Activated T-cell treated with anti-CD3 and anti-CD28 coated beads for 4 hours (primary cell): ENCODE measurements at places on chromosomes 4 and X.

GRCh38 chr4:80839281-80839680 lies 191.2 kb upstream of the BMP3 start:
- DNase-seq: no peak

DNA sequence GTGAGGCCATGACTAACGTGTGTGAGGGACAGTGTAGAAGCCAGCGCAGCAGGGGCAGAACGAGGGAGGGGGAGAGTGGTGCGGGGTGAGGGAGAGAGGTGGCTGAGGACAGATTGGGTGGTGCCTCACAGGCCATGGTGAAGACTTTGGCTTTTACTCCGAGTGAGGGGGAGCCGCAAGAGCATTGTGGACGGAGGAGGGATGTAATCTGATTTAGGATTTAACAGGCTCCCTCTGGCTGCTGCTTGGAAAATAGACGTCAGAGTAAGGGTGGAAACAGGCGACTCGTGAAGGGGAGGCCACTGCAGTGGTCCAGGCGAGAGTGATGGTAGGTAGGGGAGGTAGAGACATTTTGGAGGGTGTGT lies 13.0 kb downstream of the PPP1R3F start:
- no peak for DNase-seq

DNA sequence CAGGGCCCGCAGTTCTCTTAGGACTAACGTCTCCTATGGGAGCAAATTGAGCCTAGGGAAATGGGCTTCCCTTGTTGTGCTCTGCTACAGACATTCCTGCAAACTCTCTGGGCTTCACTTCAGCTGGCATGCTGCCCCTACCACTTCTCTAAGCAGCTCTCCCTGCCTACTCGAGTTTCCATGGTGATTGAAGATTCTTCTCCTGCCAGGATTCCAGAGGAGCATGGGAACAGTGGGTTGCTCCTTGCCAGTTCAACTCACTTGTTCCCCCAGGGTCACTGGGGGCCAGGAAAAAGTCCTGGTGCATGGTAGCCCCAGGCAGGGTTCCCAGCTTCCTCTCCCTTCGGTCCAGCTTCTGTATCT lies 21.1 kb upstream of the WDR17 start:
- DNase-seq: no peak

DNA sequence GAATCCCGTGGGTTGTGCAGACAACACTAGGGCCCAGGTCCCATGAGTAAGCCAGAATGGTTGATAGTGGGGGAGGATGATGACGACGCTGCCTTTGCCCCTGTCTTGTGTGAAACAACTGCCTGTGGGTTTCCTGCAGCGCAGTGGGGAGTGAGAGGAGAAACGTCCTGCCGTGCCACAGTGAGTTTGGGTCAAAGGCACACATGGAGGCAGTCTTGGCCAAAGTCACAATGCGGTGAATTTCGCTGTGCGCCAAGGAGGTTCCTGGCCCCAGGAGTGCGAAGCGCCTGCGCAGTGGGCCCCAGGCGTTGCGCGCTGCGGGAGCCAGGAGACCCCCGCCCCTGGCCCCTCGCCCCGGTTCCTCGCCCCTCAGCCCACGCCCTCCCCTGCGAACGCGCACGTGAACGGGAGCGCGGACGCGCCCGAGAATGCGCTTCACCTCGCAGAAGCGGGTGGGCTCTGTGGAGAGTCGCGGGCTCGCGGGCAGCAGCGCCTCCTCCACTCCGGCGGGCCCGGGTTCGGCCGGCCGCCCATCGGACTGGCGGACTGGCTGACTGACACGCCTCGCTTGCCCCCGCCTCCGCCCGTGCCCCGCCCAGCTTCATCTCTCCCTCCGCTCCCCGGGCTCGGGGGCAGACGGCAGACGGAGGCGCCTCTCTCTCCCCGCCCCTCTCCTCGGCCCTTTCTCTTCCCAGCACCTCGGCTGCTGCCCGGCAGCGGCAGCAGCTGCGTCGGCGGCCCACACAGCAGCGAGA lies at the start of gene NUDT10:
TSS of gene NUDT10 (plus strand) at position 635 of the 755 bp plus-strand sequence. CDS start 144 bp downstream, outside the sequence.
- DNase-seq: peak; percentile 10

- DNase-seq: no peak
These were observed 39.5 kb upstream of the ZFX start for GRCh38 chrX:24110069-24110468.

DNA sequence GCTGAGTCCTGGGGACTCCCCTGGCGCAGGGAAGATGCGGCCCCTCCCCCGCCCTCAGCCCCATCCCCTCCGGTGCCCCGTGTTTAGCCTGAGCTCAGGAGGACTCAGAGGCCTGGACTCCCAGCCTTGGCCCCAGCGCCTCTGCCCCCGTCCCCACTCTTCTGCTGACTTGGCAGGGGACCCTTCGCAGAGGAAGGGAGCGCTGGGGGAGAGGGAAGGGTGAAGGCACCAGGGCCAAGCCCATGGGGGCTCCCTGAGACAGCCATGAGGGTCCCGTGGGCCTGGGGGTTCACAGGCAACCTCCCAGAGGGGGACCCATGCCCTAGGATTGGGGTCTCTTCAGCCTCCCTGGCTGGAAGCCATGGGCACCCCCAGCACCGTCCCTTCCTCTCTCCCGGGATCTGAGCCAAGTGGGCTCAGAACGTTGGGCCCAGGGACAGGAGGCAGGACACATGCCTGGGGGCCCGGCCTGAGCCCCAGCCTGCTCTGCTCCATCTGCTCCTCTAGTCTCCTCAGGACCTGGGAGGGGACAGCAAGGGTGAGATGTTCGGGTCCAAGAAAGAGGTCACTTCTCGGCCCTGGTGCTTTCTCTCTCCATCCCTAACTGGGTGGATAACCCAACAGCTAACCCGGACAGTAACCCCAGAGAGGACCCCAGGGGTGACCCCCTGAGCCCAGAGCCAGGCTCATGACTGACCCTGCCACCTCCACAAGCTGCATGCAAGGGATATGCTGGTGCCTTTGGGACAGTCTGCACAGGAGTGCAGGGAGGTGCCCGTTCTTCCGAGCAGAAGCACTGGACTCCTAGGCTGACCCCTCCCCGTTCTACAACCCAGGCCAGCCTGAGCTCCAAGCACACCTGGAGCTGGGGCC lies 1.5 kb upstream of the CPLX1 start:
- no peak for DNase-seq

GRCh38 chr4:109053257-109053656 lies 249.2 kb downstream of the COL25A1 start:
- no peak for DNase-seq

GRCh38 chr4:80309294-80310004 lies 26.1 kb upstream of the CFAP299 start:
- no peak for DNase-seq

DNA sequence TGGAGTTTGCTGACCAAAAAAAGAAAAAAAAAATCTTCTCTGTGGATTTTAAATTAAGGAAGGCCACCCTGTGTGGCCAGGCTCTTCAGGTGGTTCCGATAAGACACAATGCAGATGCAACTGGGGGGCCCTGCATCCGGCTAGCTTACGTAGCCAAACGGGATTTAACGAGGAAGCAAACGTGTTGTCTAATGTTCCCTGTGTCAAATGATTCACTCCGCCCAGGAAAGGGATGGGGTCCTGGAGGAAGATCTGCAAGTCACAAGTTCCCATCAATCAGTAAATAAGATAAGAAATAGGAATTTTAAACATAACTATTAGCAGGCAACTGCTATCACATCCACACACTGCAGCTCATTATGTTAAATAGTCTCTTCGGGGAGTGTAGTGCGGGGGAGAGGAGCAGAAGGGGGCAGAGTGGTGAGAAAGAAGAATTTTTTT lies 216.4 kb upstream of the GYPA start:
- no peak for DNase-seq

DNA sequence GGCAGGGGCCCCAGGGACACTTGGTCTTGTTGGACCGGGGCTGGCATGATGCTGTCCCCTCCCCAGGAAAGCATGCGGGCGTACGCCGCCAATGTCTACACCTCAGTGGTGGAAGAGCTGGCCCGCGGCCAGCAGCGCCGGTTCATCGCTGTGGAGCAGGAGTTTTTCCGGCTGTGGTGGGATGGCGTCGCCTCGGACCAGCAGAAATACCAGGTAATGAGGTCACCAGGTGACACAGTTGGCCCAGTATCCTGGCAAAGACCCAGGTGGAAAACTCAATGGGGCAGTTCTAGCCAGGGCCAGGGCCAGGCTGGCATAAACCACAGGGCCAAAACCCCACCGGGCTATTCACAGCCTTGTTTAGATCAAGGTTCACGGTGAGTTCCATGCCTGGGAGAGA lies 1.5 kb downstream of the MAN2B2 start:
- no peak for DNase-seq

DNA sequence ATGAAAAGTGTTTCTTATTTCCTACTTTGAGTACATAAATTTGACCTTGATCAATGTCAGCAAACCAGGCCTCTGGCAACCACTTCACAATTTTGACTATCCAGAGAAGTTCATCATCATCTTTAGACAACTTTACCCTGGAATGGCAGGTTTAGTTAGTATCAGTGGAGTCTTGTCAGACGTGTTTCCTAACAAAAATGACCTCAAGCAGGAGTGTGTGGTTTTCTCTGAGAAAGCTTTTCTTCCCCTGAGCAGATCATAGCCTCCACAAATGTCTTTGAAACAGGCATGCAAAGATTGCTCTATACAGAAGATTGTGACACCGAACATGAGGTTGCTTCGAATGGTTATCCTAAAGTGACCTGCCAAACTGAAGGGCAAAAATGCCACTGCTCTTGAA lies 642.3 kb downstream of the RPA4 start:
- no peak for DNase-seq

- no peak for DNase-seq
These were observed 1.5 kb downstream of the GIMD1 start for GRCh38 chr4:106367072-106367471.

DNA sequence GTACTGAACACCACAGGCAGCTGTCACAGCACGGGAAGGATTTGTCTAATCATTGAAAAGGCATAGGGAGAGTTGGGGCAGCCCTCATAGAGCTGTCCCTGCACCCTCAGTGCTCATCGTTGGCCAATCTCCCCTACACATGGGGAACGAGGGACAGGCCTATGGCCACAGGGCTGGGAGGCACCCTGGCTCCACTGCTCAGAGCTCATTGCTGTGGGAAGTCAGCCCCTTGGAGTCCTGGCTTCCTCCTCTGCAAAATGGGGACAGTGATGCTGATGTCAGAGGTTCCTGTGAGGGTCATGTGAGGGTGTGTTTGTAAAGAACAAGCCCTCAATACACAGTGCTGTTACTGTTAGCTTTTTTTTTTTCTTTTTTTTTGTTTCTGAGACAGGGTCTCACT lies 19.3 kb upstream of the HTRA3 start:
- DNase-seq: no peak

- no peak for DNase-seq
These were observed 241.5 kb upstream of the IGFBP7 start for GRCh38 chr4:57351731-57352130.

DNA sequence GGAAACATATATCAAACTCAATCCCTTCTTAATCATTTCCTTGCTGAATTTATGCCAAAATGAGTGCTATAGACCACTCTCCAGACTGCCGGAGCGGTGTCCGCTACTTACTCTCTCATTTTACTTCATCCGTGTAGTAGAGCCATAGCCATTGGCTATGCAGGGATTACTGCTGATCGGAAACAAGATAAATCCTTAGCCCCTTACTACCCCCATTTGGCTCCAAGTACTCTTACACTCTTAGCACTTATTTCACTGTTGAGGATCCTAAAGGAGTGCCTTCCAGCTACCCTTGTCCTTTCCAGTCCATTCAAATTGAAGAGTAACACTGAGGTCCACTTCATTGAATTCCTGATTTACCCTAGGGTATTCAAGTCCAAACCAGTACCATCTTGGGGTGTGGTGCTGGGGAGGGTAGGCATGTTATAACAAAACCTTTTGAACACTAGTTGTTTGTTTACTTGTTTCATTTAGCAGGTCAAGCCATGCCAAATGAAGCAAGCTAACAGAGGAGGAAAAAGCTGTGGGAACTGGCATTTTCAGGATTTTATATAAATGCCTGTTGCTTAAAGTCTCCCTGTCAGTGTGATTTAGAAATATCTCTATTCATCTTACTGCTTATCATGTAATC lies 715.1 kb downstream of the FSTL5 start:
- no peak for DNase-seq

- no peak for DNase-seq
These were observed 173.6 kb upstream of the SFRP2 start for GRCh38 chr4:153962311-153963039.

- no peak for DNase-seq
These were observed 103.5 kb downstream of the TMA16 start for GRCh38 chr4:163598028-163598427.

DNA sequence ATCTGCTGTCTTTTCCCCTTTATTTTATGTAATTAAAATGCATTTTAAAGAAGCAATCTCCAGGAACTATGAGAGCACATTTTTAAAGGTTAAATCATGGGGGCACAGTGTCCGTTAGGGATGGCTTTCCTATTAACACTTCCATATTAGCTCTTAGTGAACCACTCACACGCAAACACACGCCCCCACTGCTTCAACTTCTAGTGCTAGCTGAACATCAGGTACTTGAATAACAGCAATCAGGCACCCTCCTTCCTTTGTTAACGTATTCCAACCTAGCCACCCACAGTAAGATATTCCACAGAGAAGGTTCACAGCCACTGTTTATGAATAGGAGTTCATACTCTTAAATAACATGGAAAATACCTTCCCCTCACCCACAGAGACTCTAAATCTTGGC lies 9.3 kb downstream of the TMEM255A start:
- no peak for DNase-seq

- DNase-seq: peak; percentile 26
These were observed 4.6 kb upstream of the SOWAHD start for GRCh38 chrX:119753639-119754257.

GRCh38 chrX:22063284-22063683 lies 31.2 kb downstream of the PHEX start:
- peak; percentile 25 for DNase-seq

GRCh38 chrX:47420962-47421361 lies 50.6 kb downstream of the ZNF157 start:
- no peak for DNase-seq

DNA sequence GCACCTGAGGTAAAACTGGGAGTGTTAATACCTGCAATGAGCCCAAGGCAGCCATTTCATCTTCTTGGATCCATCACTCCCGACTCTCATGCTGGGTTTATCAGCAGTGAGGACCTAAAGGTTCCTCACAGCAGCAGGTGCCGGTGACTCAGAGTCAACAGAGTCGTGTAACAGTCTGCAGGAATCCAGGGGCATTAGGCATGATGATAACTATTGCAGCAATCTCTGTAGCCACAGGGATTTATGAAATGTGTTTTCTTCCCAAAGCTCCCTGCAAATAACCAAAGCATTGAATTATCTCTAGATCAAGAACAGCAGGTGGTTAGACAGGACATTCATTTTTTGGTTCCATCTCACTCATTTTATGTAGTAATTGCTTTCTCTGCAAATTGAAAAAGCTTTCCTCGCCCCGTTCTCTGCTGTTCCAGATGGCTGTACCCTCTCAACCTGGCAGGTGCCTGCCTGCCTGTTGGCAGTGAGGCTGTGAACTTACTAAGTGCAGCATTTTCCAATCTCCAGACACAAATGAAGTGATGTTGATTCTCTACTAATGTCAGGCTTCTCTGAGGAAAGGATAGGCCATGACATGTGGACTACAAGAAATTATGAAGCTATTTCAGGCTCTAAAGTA lies 48.1 kb upstream of the TSPAN7 start:
- DNase-seq: no peak
